ENCODE measurements at places on chromosomes 4 and X.

DNA sequence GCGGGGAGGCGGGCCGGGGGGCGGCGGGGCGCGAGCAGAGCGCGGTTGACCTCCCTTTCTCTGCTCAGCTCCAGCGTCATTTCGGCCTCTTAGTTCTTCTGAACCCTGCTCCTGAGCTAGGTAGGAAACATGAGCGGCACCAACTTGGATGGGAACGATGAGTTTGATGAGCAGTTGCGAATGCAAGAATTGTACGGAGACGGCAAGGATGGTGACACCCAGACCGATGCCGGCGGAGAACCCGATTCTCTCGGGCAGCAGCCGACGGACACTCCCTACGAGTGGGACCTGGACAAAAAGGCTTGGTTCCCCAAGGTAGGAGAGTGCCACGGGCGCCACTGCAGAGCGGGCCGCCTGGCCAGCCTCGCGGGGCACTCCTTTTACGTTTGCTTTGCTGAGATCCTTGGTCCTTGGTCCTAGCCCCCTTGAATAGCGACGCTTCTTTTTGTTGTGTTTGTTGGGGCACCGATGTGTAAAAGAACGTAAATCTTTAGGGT is at the start of gene HTATSF1:
Gene HTATSF1 (plus strand): TSS at position 37 of the 497 bp plus-strand sequence. CDS start 93 bp downstream, at position 130.
- DNase-seq: no peak
- H3K27ac ChIP-seq: peak within 1 kb of the TSS; percentile 95
- peak within 1 kb of the TSS; percentile 69 for H3K4me3 ChIP-seq
- peaks cover 15% of the 10 kb centered on the region for H3K36me3 ChIP-seq
- H3K4me1 ChIP-seq: peaks cover 24% of the 10 kb centered on the region
- H3K27me3 ChIP-seq: peaks cover 7% of the 10 kb centered on the region

DNA sequence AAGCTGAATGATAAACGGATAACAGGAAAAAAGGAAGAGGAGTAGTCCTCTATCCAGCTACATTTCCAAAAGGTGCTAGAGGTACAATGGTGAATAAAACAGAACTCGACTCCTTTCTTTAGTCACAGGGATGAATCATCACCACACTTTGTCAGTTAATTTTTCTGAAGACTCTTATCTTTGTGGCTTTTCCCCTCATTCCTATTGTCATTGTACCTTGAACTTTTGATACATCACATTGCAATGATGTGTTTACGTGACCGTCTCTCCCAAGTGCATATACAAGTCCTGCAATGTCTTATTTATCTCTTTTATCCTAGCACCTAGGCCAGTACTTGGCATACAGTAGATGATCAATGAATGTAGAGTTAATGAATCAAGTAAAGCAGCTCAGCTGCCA is 134.7 kb downstream of the LHFPL1 start:
- no peak overlapping the region for H3K27ac ChIP-seq
- H3K4me3 ChIP-seq: no peak overlapping the region
- H3K36me3 ChIP-seq: no peaks in the 10 kb centered on the region
- DNase-seq: no peak
- H3K27me3 ChIP-seq: no peaks in the 10 kb centered on the region
- H3K4me1 ChIP-seq: no peaks in the 10 kb centered on the region

GRCh38 chrX:100650841-100651240 is 6.8 kb downstream of the SRPX2 start:
- H3K4me1 ChIP-seq: peaks cover 7% of the 10 kb centered on the region
- H3K27ac ChIP-seq: peak overlapping the region; percentile 70
- H3K27me3 ChIP-seq: no peaks in the 10 kb centered on the region
- DNase-seq: no peak

GRCh38 chr4:83146841-83147240 is 32.3 kb upstream of the PLAC8 start:
- DNase-seq: no peak
- no peak overlapping the region for H3K27ac ChIP-seq
- H3K4me1 ChIP-seq: no peaks in the 10 kb centered on the region
- no peak overlapping the region for H3K4me3 ChIP-seq
- H3K36me3 ChIP-seq: no peaks in the 10 kb centered on the region

- H3K27ac ChIP-seq: peak overlapping the region; percentile 31
- no peaks in the 10 kb centered on the region for H3K27me3 ChIP-seq
- no peak overlapping the region for H3K4me3 ChIP-seq
- H3K36me3 ChIP-seq: peaks cover 5% of the 10 kb centered on the region
These were observed 33.5 kb downstream of the SMS start for GRCh38 chrX:21974011-21974385.

Measured in esophagus muscularis mucosa (tissue), 4 donors.